ENCODE measurements at places on chromosomes 1 and 21.

DNA sequence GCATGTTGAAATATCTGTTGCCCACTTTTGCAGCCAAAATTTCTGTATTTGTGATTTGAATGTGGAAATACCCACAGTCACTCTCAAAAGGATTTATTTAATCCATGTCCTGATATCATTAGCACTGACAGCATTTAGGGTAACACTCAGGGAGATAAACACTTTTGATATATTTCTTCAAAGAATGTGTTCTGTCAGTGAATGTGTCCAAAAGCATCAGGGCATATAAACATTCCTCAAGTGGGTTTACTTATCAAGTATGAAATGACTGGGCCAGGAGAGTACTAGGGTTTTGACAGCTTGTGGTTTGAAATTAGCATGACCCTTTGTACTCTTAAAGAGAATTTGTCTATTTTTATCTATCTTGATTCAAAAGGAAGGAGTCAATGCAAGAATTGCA, 1302.1 kb upstream of the ADGRL2 start:
- no peak for DNase-seq

- DNase-seq, result no peak
Measured at GRCh38 chr1:223010582-223011504, 132.2 kb downstream of the TLR5 start.

DNA sequence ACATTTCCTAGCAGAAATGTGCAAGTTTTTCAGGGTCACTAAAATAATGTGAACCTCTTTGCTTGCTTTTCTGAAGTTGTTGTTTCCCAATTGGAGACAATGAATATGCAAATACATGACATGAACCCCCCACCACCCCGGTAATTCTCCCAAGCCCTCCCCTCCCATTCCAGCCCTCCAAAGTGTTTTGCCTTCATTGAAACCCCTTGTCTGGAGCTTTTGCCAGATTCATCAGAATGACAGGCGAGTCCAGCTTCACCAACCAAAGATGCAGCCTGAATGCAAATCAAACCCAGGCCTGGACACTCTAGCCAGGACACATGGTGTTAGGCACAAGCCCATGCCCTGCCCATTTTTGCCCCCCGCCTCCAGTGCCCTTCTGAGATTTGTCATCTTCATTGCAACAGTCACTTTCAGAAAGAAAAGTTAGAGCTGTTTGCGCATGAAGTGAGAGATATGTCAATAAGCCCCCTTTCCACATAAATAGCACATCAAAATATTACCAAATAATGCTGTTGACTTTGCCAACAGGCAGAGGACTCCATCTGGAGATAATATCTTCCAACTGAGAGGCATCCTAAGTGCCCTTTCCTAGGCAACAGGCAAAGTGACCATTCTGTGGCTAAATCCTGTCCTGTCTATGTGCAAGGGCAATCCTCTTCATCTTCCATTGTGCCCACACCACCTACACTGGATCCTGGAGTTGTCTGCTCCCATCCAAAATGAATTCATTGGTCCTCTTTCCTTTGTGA, 145.6 kb upstream of the NFIA start:
- no peak for DNase-seq

DNA sequence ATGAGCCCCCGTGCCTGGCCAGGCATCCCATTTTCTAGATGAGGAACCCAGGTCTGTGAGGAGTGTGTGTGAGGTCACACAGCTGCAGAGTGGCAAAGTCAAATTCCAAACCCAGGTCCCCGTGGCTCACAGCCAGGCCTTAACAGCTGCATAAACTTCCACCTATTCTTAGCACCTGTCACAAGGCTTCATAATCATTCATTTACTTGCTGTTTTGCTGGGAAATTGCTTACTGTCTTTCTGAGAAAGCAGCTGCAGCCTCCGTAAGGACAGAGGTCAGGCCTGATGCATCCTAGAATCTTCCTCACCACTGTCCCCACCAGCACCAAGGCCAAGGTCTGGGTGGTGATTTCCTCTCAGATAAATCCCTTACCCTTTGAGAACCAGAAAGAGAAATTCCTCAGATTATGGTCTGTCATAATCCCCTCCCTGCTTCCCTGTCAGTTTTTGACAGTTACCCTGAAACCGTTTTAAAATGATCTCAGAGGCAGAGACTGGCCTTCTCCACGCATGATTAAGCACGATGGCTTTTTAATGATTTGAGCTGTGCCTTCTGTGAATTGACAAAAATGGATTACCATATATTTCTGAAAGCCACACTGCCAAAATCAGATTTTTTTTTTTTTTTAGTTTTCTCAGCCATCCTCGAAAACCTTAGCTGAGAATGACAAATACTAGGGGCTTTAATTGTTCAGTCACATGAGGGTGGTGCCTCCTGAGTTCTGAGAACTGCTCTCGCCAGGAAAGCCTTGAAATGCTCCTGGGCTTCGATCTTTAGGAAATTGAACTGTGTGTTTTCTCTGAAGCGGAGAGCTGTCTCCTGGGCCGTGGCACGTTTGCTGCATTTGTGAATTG, 70.0 kb upstream of the SELENON start:
- no peak for DNase-seq

GRCh38 chr1:29256394-29256793, 20.1 kb downstream of the PTPRU start:
- no peak for DNase-seq

GRCh38 chr1:232667778-232668165, 37.8 kb upstream of the SIPA1L2 start:
- no peak for DNase-seq

DNA sequence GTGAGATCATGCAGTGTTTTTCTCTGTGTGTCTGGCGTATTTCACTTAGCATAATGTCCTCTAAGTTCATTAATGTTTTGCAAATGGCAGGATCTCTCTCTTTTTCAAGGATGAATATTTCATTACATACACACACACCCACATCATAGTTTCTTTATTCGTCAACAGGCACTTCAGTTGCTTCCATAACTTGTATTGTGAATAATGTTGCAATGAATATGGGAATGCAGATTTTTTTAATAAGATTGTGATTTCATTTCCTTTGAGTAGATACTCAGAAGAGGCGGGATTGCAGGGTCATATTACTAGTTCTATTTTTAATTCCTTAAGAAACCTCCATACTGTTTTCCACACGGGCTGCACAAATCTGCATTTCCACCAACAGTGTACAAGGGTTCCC, 134.0 kb downstream of the CLEC20A start:
- no peak for DNase-seq

- DNase-seq, result no peak
Measured at GRCh38 chr1:43258370-43258769, 11.4 kb upstream of the TMEM125 start.

- DNase-seq, result no peak
Measured at GRCh38 chr21:29080454-29080941, 7.0 kb upstream of the CCT8 start.

- no peak for DNase-seq
Measured at GRCh38 chr1:229782469-229782868, 156.4 kb downstream of the URB2 start.

DNA sequence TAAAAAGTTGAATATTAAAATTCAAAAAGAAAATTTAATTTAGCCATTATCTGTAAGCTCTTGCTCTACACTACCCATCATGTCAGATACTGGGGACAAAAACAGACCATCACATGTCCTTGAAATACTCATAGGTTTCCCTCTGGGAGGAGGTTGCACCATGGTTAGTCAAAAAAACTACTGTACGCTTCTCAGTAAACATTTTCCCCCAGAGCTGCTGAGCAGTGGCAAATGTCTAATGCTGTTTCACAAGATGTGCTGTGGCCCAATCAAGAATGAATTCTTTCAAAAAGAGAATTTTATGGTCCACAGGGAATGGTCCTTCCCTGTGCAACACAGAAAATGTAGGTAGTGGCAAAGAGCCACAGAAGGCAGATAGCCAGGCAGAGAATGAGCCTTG, 6.1 kb downstream of the SLC25A24 start:
- no peak for DNase-seq

DNA sequence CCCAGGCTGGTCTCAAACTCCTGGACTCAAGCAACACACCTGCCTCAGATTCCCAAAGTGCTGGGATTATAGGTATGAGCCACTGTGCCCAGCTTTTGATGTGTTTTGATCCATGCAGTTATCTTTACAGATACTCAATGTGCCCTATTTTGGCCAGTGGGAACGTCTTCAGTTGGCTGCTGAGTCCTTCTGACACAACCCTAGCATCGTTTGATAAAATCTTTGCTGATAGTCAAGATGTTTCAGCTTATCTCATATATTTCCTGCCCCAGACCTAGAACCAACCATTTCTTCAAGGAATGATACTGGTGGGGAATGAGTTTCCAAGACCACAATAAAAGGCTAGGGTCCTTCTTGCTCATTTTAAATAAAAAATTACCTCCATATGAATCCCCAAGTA, 11.6 kb downstream of the POGZ start:
- no peak for DNase-seq

DNA sequence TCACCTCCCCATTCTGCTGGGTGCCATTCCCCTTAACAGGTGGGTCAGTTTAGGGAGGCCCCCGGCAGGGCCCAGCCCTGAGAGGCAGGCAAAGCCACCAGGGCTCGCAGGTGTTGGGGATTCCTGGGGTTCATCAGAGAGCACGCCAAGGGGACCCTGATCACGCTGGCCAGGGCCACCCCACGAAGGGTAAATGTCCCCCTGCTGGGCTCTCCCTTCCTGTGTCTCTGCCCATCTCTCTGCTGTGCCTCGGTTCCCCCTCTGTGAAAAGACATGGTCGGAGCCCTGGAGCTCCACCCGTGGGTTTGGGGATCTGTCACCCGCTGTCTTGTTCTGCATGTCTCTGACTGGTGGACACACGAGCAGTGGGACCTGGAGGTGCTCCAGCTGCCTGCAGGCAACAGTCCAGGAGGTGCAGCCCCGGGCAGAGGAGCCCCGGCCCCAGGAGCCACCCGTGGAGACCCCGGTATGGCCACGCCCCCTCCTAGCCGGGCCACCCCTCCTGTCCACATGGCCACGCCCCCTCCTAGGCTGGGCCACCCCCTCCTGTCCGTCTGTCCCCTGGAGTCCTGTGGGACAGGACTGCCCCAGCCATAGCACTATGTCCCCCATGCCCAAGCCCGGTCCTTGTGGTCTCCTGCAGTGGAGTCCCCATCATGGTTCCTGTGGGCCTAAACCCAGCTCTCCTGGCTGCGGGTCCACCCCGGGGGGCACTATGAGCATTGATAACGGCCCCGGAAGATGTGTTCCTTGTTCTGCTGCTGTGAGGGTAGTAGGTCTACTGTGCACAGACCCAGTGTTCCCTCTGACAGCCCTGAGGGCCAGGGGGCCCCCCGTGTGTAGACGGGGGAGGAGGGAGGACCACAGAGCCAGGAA, 6.5 kb downstream of the AIRE start:
- DNase-seq, result no peak

DNA sequence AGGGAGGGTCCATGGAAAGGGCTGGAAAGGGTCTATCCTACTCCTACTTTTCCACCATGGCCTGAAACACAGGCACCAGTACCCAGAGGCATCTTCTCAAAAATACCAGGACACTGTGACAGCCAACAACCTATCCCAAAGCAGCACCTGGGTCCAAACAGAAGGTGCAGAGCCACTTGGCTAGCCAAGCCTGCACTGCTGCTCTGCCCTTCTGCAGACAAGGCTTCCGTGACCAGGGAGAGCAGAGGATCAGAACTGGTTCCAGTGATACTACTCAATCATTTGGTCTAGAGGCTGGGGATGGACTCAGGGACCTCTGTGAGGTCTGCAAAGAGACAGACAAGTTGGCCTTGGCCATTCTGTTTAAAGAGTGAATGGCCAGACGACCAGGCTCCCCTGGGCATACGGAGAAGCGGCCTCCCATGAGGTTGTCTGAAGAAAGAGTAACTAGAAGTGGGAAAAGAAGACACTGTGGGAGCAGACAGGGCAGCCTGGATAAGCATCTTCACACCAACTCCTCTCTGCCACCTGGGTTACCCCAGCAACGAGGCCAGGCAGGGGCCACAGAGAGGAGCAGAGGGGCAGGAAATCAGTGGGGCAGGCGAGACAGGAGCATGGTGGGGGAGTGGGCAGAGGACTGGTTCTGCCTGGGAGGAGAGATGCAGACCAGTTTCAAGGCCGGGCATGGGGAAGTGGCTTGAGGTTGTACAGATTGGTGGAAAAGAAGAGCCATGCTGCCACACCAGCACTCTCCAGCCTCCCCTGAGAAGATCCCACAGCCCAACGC, 5.7 kb downstream of the KCNN3 start:
- no peak for DNase-seq

- no peak for DNase-seq
Measured at GRCh38 chr1:228889289-228889688, 154.0 kb downstream of the RHOU start.

DNA sequence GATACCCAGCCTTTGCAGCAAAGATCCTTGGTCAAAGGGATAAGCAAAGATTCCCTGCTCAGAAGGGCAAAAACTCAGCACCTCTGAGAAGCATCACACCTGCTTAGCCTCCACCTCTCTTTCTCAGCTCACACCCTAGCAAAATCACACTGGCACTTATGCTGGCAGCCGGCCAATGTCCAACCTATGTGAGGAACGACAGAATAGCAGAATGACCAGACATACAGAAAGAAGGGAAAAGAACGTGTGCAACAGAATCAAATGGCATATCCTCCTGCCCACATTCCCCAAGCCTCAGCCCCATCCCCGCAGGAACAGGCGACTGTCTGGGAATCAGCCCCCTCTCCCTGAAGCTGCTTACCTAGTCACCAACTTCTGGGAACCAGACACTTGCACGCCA, 664 bp upstream of the ADORA3 start:
- DNase-seq, result no peak

DNA sequence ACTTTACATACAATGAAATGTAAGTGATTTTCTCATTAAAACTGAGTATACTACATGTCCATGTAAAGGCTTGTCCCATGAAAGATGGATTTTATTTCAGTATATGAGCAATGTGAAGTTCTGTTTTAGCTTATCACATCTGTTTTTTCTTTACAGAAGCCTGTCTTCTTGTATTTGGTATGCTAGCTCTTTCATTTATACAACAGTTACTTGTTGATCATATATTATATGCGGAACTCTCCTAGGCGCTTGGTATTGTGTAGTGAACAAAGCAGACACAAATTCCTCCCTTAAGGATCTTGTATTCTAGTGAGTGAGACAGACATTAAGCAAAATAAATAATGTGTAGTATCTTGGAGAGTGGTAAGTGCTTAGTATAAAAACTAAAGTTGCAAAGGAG, 10.6 kb downstream of the MAP3K21 start:
- DNase-seq, result no peak

GRCh38 chr1:36913484-36914060, 120.7 kb downstream of the GRIK3 start:
- no peak for DNase-seq

- no peak for DNase-seq
Measured at GRCh38 chr1:40664167-40664537, 1.3 kb downstream of the RIMS3 start.

Data from HTR-8/SVneo (cell line).